Smooth muscle cell of the umbilical artery (primary cell): ENCODE measurements at places on chromosomes 6 and 20. TPM values are rescaled to one million over a fixed set of nuclear protein-coding genes. Genes with fewer than 3 reads are reported as not detected.

CDK19 gene
- 10.4 and 12.2 TPM in 2 replicates for total RNA-seq

SEL1L2 gene
- 0.89 TPM in 1 of 2 replicates, not detected in the other for total RNA-seq

PGBD1 gene
- total RNA-seq: 5.6 and 6.5 TPM in 2 replicates

CRIP3 gene
- total RNA-seq: not detected in 2 replicates

ZNF334 gene
- 2.7 and 2.8 TPM in 2 replicates for total RNA-seq

CALHM5 gene
- 6.1 and 15.1 TPM in 2 replicates for total RNA-seq
